Panc1 (cell line): ENCODE measurements at places on chromosomes 6 and 20.

DNA sequence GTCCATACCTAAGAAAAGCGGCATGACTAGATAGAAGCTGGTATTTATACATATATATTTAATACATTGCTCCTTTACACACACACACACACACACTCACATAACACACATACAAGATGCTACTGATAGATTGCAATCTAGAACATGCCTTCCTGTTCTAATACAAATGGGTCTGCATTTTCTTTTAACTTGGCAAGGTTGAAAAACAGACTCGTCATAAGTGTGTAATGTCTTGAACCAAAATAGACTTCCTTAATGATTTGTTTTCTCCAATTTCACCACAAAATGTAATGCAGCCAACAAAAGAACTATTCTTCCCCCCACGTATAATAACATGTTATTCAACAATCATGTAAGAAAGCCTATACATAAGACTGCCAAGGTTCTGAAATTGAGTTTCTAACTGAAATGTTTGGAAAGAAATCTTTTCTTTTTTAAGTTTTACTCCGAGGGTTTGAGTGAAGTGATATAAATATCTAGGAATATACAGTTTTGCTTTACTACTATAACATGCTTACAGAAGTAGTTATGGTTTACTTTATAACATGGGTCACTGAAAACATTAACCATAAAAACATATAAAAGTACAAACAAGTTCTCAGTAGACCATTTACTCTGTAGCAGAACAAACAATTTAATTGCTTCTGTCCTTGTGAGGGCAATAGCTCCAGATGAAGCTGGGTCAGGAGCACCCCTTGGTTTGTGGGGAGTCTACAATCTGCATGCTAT lies 207.5 kb downstream of the FOXC1 start:
- no peak for DNase-seq

DNA sequence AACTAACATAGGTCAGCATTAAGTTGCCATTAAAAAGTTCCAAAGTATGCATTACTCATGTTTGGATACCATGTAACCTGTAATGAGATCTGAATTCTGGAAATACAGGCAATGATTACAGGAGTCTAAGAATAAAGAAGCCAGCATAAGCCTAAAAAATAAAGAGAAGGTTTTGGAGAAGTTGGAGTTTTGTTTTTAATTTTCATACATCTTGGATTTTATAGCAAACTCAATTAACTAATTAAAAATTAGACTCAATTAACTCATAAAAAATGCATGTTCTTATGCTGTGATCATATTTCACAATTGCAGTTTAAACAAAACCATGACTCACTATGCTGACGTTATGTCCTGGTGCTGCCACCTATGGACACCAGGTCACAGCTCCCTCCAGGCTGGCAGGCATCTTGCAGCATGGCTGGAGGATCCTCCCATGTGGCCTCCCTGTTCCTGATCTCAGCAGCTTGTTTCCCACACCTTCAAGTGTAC lies 648.8 kb upstream of the AGPAT4 start:
- peak; percentile 71 for DNase-seq

- DNase-seq, result no peak
Measured at GRCh38 chr6:114718716-114719270, 376.0 kb upstream of the HS3ST5 start.

DNA sequence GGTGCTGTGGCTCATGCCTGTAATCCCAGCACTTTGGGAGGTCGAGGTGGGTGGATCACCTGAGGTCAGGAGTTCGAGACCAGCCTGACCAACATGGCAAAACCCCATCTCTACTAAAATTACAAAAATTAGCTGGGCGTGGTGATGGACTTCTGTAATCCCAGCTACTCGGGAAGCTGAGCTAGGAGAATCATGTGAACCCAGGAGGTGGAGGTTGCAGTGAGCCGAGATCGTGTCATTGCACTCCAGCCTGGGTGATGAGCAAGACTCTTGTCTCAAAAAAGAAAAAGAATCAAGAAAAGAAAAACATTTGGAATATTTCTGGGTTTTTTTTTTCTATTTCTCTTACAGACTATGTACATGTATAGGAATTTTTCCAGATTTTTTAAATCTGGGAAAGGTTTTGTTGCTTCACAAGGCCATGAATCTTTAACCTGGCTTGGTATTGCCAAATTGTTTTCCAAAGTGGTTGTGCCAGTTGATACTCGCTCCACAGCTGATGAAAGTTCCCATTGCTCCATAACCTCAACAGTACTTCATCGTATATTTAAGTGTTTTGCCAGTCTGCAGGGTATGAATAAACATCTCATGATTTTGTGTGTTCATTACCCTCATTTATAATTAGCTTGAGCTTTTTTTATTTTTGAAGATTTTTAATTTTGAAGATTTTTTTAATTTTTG lies 33.5 kb downstream of the RNF217 start:
- DNase-seq, result no peak

GRCh38 chr6:31878726-31879125 lies at the start of gene SLC44A4:
Gene SLC44A4 (minus strand): TSS chr6:31878997. CDS start chr6:31878980, 17 bp downstream.
- DNase-seq, result no peak

DNA sequence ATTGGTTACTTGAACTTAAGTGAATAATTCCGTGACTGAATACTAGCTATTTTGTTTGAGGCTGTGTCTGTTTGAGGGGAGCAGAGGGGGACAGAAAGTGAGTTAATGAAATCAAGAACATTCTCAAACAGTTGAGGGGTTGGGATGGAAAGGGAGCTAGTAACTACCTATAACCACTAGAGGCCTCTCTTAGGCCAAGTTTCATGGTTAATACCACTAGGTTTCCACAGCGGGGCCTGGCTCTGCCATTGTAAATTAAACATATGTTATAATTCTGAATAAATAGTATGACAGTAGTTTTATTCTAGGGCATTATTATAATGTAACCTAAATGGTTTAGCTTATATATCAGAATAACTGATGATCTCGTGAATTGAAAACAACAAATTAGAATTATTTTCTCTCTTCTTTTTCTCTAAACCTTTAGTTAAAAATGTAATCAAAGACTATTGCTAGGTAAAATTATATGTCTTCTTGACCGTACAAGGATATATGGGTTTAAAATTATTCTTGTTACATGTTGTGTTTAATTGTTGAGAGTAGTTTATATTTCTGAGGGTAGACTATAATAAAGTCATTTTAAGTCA lies 108.1 kb downstream of the BCKDHB start:
- DNase-seq, result peak; percentile 22

DNA sequence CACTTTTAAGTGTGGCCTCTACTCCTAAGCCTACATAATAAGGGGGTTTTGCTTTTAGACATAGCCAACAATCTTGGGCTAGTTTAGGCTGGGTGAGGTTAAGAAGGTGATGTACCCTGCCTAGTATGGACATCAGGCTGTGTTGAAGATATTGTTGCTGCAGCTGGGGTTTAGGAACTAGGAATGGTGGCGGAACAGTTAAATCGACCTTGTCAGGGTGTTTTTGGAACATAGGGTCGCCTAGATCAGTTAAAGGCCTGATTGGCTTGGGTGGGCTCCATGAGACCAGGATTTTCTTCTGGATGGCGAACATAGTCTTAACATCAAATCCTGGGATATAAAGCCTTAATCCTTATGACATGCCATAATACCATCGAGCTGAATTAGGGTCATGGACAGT lies 156.1 kb downstream of the TRIM27 start:
- DNase-seq, result no peak

GRCh38 chr20:47551222-47551621 lies 49.5 kb downstream of the NCOA3 start:
- DNase-seq, result no peak

GRCh38 chr6:37451441-37452193 lies 18.6 kb downstream of the CMTR1 start:
- DNase-seq, result no peak

DNA sequence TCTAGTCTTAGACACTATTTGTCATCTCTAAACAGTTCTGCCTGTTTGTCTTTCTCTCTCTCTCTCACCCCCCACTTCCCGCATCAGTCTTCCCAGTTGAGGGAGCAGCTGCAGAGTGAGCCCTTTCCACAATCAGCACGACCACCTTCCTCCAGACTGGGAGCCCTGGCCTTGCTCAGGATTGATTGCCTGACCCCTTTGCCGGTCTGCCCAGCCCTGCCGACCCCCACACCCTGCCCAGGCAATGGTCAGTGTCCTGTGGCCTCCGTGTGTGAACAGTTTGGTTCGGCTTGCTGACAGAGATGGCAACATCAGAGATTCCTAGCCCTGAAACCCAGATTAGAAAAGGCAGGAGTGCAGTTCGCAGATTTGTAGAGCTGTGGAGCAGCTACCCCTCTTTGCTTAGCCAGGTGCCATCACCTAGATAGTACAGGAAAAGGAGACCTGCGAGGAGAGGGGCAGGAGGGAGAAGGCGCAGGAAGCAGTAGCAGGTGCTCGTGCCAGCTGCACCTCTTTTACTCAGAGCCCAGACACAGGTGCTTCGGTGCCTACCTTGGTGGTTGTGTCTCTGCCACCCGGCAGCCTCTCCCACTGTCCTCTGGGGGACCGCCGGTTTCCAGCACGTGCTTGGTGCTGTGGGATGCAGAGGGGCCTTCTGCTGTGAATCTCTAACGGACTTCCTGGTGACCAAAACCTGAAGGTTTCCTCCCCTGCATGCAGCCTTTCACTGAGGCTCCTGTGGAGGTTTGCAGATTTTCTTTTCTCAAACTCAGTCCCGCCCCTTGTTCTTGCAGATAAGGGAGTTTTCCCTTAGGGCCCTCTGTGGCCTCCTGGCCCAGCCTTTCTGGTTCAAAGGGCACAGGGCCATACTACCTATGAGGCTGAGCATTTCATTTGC lies 92.4 kb downstream of the SCML4 start:
- DNase-seq, result no peak

GRCh38 chr6:4039348-4039747 lies 39.6 kb downstream of the FAM217A start:
- DNase-seq, result no peak

DNA sequence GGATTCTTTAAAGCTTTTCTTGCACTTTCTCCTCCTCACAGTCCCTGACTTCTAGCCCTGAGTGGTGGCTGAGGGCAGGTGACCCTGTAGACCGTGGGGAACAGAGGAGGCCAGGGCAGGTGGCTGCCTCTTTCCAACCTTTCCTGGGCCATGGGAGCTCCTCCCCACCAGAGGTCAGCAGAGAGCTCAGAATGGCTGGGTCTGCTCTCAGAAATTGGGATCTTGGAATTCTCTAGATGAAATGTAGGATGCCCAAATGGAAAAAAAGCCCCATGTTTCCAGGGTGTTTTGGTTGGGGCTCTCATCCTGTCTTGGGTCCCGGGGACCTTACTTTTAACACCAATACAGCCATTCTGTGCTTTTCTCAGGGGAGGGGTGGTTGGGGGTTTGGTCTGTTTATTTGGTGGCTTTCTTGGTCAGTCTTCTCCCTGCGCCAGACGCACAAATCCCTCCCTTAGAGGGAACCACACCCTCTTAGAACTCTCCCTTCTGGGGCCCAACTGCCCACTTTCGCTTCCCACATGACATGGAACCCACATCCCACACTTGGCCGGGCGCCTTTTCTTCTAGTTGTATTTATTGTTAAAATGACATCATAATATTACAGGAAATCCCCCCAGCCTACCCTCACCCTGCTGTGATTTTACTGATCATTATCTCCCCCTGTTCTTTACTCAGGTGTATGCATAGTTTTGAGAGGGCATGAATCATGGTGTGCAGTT lies 17.9 kb downstream of the GNAS start:
- peak; percentile 43 for DNase-seq

DNA sequence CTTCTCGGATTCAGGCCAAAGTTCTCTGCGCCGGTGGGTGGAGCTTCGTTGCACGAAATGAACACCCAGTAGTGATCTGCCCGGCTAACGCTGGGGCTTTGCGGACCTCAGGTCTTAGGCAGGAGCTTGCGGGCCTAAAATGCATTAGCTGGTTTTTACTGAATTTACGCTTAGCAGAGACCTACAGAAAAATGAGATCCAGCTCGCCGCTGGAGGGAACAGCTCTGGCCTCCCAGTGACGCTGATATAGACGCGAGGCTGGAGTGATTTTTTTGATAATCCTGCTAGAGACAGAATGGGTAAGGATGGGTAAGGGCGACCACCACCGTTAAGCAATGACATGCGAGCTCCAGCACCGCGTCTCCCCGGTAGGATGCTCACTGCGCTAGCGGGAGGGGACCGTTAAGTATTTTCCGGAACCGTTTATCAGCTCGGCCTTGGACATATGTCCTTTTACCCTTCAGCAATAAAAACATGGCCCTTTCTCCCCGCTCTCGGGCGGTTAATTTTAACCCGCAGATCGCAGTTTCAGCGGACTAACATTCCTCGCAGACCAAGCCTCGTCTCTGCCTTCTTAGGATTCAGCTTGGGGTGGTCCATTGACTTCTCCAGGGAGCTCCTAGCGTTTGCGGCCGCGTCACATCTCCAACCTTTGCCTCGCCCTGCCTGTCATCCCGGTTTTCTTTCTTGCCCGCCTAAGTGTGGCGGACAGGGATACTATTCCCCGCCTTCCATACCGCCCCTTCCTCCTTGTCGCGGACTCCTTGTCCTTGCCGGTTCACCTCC lies 109.3 kb downstream of the GPX5 start:
- no peak for DNase-seq

DNA sequence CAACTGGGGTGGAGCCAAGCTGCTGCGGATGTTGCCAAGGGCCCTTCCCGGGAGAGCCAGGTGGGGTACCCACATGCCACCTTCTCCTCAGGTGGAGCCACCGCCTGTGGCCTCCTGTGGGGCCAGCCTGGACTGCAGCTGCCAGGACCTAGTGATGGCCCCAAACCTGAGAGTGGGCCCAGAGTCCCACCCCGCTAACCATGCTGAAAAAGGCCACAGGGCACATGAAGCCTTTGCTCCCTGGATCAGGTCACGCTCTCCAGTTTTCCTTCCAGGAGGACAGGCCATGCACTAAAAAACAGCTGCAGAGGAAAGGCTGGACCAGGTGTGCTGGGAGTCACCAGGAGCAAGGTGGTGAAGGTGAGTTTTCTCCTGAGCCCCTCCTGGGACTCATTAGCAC lies 73.9 kb upstream of the SLC22A16 start:
- DNase-seq, result no peak

GRCh38 chr6:147202516-147203310 lies 1.5 kb upstream of the STXBP5 start:
- DNase-seq, result peak; percentile 89

DNA sequence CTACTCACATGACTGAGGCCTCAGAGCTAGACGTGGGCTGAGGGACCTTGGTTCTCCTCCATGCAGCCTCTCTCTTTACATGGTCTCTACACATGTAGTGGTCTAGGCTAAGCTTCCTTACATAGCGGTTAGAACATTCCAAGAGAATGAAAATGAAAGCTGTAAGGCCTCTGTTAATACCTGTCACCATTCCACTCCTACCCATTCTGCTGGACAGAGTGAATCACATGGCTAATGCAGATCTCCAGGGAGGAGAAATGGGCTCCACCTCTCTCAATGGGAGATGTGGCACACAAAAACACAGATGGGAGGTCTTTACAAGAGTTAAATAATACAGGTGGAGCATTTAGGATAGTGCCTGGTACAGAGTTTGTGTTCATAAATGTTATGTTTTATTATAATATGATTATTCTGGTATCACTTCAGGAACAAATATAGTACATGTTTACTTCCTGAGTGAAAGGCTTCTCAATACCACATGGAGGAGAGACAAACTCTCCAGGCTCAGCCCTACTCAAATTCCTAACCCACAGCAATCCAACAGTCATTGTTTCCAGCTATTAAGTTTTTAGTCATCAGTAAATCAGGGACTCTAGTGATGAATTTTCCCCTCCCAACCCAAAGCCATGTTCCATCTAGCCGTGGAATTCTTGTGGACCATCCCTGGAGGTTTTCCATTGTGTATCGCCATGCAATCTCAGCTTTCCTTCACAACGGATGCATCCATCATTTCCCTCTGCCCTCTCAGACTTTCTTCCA lies 57.9 kb downstream of the ISM1 start:
- no peak for DNase-seq
